ENCODE measurements at places on chromosomes 6 and 20. TPM values are rescaled to one million over a fixed set of nuclear protein-coding genes. Genes with fewer than 3 reads are reported as not detected.

SLC22A23 gene
- 9.4 TPM for total RNA-seq

ENPP3 gene
- 0.26 TPM for total RNA-seq

ZFP64 gene
- 8.2 TPM for total RNA-seq

HLA-DRB1 gene
- total RNA-seq, result 142 TPM

SRSF12 gene
- 1.6 TPM for total RNA-seq

PLEKHG1 gene
- total RNA-seq, result 36.2 TPM

ANKRD6 gene
- total RNA-seq, result 45.9 TPM
